Stimulated activated CD4-positive, alpha-beta T cell treated with anti-CD3 and anti-CD28 coated beads, Interleukin-1b, Interleukin-23, amount 100 ng/mL, for 4 hours (primary cell): ENCODE measurements at places on chromosomes 13 and 19.
A peak's percentile ranks its signal among the peaks of the same experiment; 100 is the strongest.

DNA sequence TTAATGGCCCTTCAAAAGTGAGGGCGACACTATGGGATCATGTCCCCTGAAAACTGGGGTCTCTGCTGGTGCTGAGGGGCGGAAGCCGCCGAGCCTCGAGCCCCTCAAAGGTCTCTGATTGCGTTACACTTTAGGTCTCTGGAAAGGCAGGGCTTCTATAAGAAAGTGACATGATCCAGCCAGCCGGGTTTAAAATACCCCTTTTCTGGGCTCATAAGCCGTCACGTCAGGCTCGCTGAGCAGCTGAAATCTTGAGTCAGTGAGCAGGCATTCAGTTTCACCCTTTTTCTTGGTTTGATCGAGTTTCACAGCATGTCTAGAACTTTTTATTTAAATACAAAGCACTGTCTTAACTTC is 600 bp upstream of the HMGB1 start:
- DNase-seq, result no peak

GRCh38 chr13:43389983-43390382 is 366.6 kb downstream of the DNAJC15 start:
- no peak for DNase-seq

DNA sequence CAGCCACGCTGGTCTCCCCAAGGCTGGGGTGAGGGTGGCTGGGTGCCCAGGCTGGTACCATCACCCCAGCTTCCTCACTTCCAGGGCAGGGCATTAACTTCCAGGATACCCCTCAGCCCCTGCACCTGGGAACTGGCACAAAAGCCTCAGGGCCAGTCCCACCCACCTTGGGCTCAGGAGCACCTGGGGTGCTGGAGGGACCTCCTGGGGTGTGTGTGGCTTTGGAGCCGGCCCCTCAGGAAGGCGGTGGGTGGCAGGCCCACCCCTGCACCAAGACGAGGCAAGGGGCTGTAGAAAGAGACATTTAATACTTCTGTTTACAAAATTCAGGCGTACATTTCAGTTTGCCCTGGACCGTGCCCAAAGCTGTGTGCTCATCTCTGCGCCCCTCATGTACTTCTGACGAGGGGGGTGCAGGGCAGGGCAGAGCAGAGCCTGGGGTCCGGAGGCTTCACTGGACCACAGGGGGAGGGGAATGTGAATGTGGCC is 16.8 kb downstream of the MPND start:
- DNase-seq, result no peak

- DNase-seq, result no peak
These were observed 221.7 kb upstream of the SPRY2 start for GRCh38 chr13:80562433-80563156.

GRCh38 chr19:8487137-8487851 is 15.1 kb downstream of the PRAM1 start:
- peak; percentile 22 for DNase-seq
